ENCODE measurements at places on chromosomes 1 and 21.

DNA sequence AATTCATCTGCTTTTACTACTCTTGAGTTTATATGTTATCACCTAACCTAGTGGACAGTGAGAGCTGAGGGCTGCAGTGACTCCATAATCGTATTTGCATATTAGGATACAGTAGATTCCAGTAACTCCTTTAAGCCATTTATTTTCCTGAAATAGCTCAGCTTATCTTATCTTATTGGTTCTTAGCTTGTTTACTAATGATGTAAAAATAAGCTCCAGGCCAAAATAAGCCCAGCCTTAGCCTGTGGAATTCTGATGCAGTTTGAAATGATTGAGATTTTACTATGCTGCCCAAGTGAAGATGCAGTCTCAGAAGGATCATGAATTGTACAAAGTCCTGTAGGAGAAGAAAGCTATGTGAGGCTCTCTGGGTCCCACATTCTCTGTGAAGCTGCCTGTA, 18.1 kb downstream of the ATP1A1 start:
- DNase-seq: no peak

GRCh38 chr1:22296701-22297591, 154.0 kb upstream of the WNT4 start:
- DNase-seq: no peak

DNA sequence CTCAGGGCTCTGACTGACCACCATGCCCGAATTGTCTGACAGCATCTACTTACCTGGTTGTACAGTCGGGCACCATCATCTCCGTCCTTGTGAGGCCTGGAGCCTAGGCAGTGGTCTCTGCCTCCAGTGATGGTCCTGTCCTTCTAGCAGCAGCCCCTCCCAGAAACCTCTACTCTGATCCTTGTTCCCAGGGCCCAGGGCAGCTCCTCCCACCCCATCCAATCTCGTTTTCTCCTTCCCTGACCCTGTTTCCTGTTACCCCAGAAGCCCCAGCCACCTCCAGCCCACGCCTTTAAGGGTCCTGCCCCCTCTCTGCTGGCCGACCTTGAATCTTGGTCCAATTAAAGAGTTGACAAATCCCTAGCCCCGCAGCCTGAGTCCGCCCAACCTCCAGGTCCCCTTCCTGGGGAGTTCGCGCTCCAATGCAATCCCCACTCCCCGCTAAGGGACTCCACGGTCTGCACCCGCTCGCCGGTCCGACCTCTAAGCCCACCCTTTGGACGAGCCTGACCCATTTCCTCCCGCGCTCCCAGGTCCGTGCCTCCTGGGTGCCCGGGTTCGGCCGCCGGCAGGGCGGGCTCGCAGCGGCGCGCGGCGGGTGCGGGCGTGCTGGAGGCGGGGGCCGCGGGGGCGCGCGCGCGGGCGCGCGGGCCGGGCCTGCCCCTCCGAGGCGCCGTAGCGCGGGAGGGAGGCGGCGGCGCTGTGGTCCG, at the start of gene B4GALT2:
Gene B4GALT2 (plus strand): TSS at position 660 of the 710 bp plus-strand sequence. CDS start 1,951 bp downstream, outside the sequence.
- DNase-seq: peak; percentile 30

DNA sequence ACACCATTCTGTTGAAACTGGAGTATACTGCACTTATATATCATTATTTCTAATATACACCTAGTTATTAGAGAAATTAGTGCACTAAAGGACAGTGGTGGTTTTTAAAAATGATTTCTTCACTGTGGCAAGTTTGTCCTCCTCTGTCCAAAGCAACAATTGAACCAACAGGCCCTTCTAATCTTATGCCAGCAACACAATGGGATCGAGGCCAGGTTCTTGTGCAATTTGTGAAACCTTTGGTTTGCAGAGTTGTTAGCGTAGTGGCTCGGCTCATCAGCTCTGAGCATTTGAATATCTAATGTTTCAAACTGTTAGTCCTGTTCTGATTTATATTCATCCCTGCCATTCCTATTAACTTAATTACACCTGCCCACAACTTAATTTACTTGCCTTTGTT, 9.9 kb upstream of the LRRC39 start:
- DNase-seq: no peak

- DNase-seq: no peak
Measured at GRCh38 chr1:45148209-45148825, 58.1 kb downstream of the ZSWIM5 start.

DNA sequence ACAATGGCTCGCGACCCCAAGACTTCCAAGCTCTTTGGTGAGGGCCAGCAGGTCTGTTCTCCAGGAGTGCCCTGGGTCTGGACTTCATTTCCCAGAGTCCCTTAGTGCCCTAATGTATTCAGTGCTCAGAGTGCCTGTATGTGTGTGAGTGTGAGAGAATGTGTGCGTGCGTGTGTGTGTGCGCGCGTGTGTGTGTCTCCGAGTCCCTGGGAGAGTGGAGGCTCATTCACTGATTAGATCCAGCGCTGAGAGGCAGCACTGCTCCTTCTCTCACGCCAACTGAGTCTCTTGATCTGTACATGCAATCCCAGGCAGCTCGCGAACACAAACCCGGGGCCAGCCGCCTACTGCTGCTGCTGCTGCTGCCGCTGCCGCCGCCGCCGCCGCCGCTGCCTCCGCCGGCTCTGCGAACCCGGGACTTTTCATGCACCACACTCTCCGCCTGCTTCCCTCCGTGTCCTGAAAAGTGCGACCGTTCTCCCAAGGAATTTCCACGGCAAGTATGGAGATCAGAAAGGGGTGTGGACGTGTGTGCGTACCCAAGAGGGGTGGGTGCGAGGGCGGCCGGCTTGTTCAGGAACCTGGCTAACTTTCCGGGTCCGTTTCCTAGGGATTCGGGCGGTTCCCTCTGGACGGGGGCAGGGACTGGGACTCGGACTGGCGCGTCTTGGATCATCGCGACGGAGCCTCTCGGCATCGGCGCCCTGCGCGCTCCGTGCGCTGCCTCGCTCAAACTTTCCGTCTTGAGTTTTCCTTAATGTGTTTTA, at the start of gene RNF220:
Gene RNF220 (plus strand): TSS at position 225 of the 767 bp plus-strand sequence.
- peak; percentile 8 for DNase-seq

- no peak for DNase-seq
Measured at GRCh38 chr1:171807556-171807955, 26.1 kb downstream of the METTL13 start.

DNA sequence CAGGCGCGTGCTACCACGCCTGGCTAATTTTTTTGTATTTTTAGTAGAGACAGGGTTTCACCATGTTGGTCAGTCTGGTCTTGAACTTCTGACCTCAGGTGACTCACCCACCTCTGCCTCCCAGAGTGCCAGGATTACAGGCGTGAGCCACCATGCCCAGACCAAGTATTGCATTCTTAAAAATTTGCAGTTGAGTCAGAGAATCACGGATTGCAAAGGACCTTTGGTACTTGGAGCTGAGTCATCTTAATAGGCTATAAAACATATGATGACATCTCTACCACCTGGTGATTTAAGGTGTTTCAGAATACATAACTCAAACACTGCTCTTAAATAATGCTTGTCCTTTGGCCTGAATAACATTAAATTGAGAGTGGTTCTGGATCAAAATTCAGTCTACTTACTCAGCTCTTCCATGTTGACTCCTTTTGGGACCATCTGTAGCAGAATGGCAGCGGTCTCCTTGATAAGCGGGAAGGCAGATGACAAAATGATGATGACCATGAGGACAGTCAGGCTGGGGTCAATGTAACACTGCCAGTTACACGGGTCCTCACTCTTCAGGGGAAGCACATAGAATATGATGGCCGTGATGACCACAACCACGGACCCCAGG, 10.4 kb downstream of the SLC30A10 start:
- no peak for DNase-seq

GRCh38 chr1:228279011-228279721, 71.3 kb downstream of the OBSCN start:
- no peak for DNase-seq

DNA sequence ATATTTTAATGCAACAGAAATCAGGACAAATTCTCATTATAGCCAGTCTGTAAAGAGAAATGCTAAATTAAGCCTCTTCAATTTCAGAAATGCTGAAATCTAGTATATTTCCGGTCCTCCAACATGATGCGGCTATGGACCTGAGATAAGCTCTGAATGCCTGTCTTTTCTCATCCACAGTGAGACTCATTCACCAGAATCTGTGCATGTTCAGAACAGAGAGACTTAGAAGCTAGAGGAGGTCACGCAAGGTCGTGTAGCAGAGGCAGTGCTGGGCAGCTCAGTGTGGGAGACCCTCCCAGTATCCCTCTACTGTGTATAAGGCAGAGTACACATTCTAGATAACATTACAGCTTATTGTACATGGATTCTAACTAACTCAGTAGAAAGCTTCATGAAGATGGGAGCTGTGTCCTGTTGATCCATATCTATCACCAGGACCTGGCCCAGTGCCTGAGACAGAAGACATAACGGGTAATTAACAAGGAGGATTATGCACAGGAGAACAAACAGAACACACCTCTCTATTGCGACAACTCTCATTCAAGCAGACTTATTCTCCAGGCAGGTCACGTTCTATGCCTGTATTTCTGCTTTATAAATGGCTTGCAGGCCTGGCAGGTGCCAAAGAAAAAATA, 97.0 kb upstream of the COA6 start:
- no peak for DNase-seq

- peak; percentile 77 for DNase-seq
Measured at GRCh38 chr1:211515090-211516023, 23.4 kb upstream of the RD3 start.

DNA sequence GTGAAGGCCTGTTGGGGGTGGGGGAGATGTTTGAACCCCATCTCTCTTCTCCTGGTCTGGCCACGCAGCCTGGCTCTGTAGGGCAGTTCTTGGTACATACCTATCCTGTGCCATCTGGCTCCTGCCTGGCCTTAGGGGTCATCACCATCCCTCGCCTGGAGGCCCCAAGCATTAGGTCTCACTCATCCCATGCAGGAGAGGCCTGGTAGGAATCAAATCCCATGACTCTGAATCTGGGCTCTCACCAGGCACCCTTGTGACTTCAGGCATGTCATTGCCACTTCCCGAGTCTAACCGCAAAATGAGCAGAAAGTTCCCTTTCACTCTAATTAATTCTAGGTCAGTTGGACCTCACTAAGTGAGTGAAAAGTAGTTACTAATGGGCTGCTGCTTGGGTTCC, 37.2 kb downstream of the ETNK2 start:
- no peak for DNase-seq

GRCh38 chr1:175203570-175204068, 11.0 kb upstream of the KIAA0040 start:
- DNase-seq: no peak

DNA sequence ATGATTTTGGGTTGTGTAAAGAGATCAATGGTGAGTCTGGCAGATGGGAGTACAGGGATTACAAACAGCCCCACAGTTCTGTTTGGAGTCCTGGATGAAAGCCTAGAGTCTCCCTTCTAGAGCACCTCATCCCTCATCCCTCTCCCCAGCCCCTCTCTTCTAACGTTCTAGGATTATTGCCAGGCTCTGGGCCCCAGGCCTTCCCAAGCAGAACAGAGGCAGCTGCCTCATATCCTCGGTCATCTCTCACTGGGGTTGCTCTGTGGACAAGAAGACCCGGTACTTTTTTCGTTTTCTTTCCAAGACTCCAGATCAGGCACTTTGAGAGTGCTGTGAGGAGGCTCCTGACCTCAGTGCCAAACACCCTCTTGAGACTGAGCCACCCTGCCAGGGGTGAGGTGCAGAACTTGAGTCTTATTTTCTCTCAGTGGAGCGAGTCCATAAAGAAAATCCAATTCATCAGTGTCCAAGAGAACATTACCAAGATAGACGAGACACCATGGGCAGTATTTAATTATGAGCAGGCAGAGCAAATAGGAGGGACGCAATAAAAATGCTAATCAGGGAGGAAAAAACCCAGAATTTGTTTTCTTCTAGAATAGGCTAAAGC, 17.1 kb upstream of the KCND3 start:
- DNase-seq: no peak

GRCh38 chr1:231508497-231508896, 20.0 kb upstream of the TSNAX start:
- DNase-seq: no peak

DNA sequence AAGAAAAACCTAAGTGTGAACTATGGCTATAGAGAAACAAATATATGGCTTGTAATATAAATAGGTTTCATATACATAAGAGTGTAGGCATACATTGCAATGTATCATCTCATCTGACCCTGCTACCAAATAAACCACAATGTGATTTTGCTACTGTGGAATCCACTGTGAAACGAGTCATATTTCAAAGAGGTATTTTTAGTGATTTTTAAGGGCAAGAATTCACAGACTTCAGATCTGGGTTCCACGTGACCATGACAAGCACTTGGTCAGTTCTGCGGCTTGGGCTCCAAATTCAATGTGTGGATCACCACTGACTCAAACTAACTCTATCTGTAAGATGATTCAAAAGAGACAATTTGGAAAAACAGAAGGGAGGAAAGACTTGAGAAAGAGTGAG, 147.0 kb upstream of the ERG start:
- DNase-seq: no peak

- DNase-seq: no peak
Measured at GRCh38 chr1:33726274-33726804, 137.5 kb upstream of the HMGB4 start.

- no peak for DNase-seq
Measured at GRCh38 chr1:46642115-46642680, 25.6 kb upstream of the MOB3C start.

DNA sequence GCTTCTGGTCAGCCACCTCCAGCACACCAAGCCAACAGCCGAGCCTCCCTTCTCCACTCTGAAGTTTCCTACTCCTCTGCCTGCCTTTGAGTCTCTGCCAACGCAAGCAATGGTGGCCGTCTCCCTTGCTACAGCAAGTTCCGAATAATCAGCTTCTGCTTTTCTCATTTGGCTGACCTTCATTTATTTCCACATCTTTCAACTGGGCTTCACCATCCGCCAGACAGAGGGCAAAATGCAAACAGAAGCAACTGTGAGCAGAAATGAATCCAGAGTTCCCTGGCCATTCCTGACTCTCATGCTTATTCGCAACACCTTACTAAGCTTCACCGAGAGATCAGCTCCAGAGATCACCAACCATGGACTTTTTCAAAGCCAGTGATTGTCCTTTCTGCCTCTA, 621.0 kb downstream of the NPHP4 start:
- no peak for DNase-seq

GRCh38 chr1:66312271-66312990, 221.5 kb upstream of the SGIP1 start:
- no peak for DNase-seq

GRCh38 chr1:171841931-171842761, 848 bp downstream of the DNM3 start:
- DNase-seq: no peak

DNA sequence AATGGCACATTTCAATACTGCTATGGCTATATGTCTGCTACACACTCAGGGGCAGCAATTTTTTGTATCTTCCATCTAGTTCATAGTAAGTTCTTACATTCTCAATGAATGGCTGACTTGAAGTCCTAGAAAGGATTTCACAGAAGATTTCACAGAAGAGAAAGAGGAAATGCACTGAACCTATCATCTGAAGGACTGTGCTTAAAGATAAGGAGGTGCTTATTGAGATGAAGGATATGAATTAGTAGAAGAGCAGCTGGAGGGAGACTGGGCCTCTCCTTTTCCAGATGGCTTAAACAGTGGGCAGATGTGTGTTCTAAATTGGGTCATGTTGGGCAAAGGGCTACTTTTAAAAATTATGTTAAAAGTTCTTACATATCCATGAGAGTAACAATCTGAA, 14.6 kb downstream of the ADAR start:
- no peak for DNase-seq

- DNase-seq: no peak
Measured at GRCh38 chr1:152244576-152245273, 20.7 kb upstream of the HRNR start.
